Dorsolateral prefrontal cortex (tissue), 122 donors: ENCODE measurements at places on chromosomes 2 and 18. TPM values are rescaled to one million over a fixed set of nuclear protein-coding genes. Genes with fewer than 3 reads are reported as not detected.

FAP gene
- total RNA-seq: 8.7 TPM

CYP27A1 gene
- 20.9 TPM for total RNA-seq

SH3YL1 gene
- 76.2 TPM for total RNA-seq

SAG gene
- not detected for total RNA-seq

DGKD gene
- 59.7 TPM for total RNA-seq

CHRNG gene
- not detected for total RNA-seq

PLEKHM3 gene
- total RNA-seq: 71.7 TPM

STPG4 gene
- total RNA-seq: 1.0 TPM

ECEL1 gene
- not detected for total RNA-seq

CRYGC gene
- not detected for total RNA-seq

NEUROD1 gene
- total RNA-seq: 8.2 TPM

TEKT4 gene
- not detected for total RNA-seq

COPS9 gene
- total RNA-seq: 259 TPM

HOXD3 gene
- total RNA-seq: 0.22 TPM

CD302 gene
- 7.4 TPM for total RNA-seq

MALL gene
- total RNA-seq: 2.8 TPM

C2orf81 gene
- 3.2 TPM for total RNA-seq

STARD6 gene
- total RNA-seq: not detected

TMEM163 gene
- total RNA-seq: 16.5 TPM

XDH gene
- total RNA-seq: not detected

EPAS1 gene
- total RNA-seq: 124 TPM

CREB1 gene
- 72.7 TPM for total RNA-seq
